Karpas-422 (cell line): ENCODE measurements at places on chromosomes 2 and 18. TPM values are rescaled to one million over a fixed set of nuclear protein-coding genes. Genes with fewer than 3 reads are reported as not detected.

GRCh38 chr18:12744103-12744502, 41.3 kb downstream of the PSMG2 start:
- H3K4me3 ChIP-seq: no peak overlapping the region
- no peaks in the 10 kb centered on the region for H3K27me3 ChIP-seq
- peak; percentile 81 for DNase-seq
- H3K4me1 ChIP-seq: peaks cover 6% of the 10 kb centered on the region; the same call in 1 of the 2 replicates
- H3K36me3 ChIP-seq: no peaks in the 10 kb centered on the region

- no peak overlapping the region for H3K27ac ChIP-seq
- no peaks in the 10 kb centered on the region for H3K36me3 ChIP-seq
- no peak overlapping the region for H3K4me3 ChIP-seq
- H3K4me1 ChIP-seq: peaks cover 39% of the 10 kb centered on the region
- DNase-seq: peak; percentile 50
Measured at GRCh38 chr2:148725564-148725963, 81.0 kb downstream of the EPC2 start.

- H3K27me3 ChIP-seq: no peaks in the 10 kb centered on the region
- no peak overlapping the region for H3K27ac ChIP-seq
- H3K4me1 ChIP-seq: no peaks in the 10 kb centered on the region
- no peaks in the 10 kb centered on the region for H3K36me3 ChIP-seq
- no peak overlapping the region for H3K4me3 ChIP-seq
- no peak for DNase-seq
Measured at GRCh38 chr2:9343524-9343923, 79.8 kb downstream of the ITGB1BP1 start.

- DNase-seq: no peak
- no peaks in the 10 kb centered on the region for H3K4me1 ChIP-seq
- no peaks in the 10 kb centered on the region for H3K27me3 ChIP-seq
- H3K4me3 ChIP-seq: no peak overlapping the region
Measured at GRCh38 chr2:73838889-73839534, 10.3 kb downstream of the STAMBP start.

GRCh38 chr18:11950824-11951223, 30.5 kb upstream of the IMPA2 start:
- no peak overlapping the region for H3K27ac ChIP-seq
- H3K4me1 ChIP-seq: no peaks in the 10 kb centered on the region
- no peak for DNase-seq
- H3K27me3 ChIP-seq: no peaks in the 10 kb centered on the region
- no peak overlapping the region for H3K4me3 ChIP-seq
- no peaks in the 10 kb centered on the region for H3K36me3 ChIP-seq

DNA sequence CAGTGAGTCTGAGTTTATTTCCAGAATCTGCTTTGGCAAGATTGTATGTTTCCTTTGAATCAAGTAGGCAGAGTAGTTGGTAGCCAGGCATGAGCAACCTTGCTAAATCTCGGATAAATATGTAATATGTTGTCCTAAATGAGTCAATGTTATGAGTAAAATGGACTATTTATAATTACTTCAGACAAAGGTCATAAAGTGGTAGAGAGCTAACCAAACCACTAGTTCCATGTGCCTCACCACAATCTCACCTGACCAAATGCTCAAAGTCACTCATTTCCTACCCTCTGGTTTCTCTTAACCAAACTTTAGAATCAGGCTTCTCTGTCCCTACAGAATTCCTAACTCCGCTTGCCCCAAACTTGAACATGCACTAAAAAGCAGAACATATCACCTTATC, 261.2 kb upstream of the FSIP2 start:
- no peaks in the 10 kb centered on the region for H3K36me3 ChIP-seq
- H3K27me3 ChIP-seq: no peaks in the 10 kb centered on the region
- H3K27ac ChIP-seq: no peak overlapping the region

- H3K27ac ChIP-seq: no peak overlapping the region
- H3K4me1 ChIP-seq: peaks cover 8% of the 10 kb centered on the region; the same call in 1 of the 2 replicates
- H3K27me3 ChIP-seq: no peaks in the 10 kb centered on the region
- DNase-seq: no peak
- no peak overlapping the region for H3K4me3 ChIP-seq
Measured at GRCh38 chr2:42091671-42092070, 43.9 kb downstream of the PKDCC start.

DNA sequence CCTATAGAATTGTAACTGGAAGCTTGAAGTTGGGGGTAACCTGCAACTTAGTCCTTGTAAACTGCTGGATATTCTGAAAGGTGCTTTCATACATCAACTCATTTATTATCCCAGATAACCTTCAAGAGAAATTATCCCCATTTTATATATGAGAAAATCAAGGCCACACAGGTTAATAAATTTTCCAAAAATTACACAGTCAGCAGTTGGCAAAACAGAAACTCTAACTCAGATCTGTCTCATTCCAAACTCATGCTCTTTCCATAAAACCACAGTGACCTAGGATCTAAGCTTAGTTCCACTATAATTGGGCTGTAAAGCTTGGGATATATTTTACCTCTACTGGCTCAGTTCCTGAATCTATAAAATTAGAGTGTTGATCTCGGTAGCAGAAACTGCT, 167.6 kb upstream of the DDX18 start:
- no peak for DNase-seq
- no peaks in the 10 kb centered on the region for H3K27me3 ChIP-seq
- no peak overlapping the region for H3K27ac ChIP-seq
- no peak overlapping the region for H3K4me3 ChIP-seq

DNA sequence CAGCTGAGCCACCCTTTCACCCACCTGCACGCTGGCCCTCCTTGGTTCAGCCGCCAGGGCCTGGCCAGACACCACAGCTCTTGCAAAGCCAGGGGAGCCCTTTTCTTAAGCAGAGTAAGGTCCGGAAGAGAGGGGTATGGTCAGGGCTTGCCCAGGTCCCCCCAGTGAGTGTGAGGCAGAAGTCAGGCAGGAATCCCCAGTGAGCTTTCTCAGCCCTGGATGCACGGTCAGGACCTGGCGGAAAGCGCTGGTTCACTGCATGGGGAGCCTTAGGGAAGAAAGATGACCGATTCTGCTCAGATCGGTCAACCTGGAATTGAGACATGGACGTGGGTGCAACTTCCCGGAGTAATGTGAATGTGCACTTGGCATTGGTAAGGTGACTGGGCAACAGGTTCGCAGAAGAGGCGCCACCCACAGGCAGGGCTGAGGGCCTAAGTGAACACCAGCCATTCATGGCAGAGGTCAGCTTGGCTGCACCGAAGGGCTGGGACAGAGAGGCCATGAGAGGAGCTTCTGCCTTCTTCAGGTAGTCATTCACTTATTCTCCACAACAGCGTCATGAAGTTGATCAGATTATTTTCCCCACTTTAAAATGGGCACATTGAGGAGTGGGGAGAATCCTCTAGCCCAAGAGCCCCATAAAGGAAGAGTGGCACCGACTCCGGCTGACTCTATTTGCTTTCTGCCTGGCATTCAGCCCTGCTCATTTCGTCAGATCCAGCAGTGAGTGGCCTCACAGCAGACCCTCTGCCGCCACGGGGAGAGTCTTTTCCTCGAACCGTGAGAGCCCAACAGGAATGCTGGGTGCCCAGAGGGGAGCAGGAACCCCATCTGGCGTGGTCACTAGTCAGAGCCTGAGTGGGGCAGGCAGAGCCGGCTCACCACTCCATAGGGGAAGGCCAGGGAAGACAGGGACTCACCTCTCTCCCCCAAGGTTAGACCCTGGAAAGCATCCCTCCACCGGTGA, 35.8 kb downstream of the SCTR start:
- no peaks in the 10 kb centered on the region for H3K36me3 ChIP-seq
- no peak overlapping the region for H3K4me3 ChIP-seq
- H3K27me3 ChIP-seq: no peaks in the 10 kb centered on the region
- H3K27ac ChIP-seq: no peak overlapping the region
- no peaks in the 10 kb centered on the region for H3K4me1 ChIP-seq

- DNase-seq: no peak
- peaks cover 24% of the 10 kb centered on the region for H3K4me1 ChIP-seq
- no peak overlapping the region for H3K27ac ChIP-seq
- no peak overlapping the region for H3K4me3 ChIP-seq
Measured at GRCh38 chr2:241191081-241191480, 2.6 kb downstream of the ANO7 start.

ZDBF2 gene
- 1.9 and 2.5 TPM in 2 replicates for total RNA-seq

CNTNAP5 gene
- 0.25 and 0.78 TPM in 2 replicates for total RNA-seq

HOXD13 gene
- not detected in 2 replicates for total RNA-seq

LHCGR gene
- total RNA-seq: not detected in 2 replicates
